ENCODE measurements at places on chromosomes 2 and 18.

- DNase-seq: no peak
Observed at GRCh38 chr18:57959278-57959677, 84.7 kb upstream of the NEDD4L start.

DNA sequence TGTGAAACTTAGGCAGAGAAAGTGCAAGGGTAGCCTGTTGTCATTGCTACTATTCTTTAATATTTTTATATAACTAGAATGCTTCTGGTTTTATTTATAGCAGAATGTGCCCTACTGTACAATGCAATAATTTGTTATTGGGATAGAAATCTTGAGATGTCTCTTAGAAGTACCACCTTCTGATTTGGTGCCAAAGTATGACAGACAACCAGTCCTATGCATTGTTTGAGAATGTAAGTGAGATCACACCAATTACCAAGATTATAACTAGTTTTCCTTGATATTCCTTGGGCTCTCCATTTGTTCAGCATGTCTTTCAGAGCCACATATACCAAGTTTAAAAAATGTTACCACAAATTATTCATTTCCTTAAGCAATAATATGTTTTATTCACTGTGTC lies 399.7 kb downstream of the CPS1 start:
- no peak for DNase-seq

GRCh38 chr2:29946505-29946904 lies 25.1 kb upstream of the ALK start:
- no peak for DNase-seq

DNA sequence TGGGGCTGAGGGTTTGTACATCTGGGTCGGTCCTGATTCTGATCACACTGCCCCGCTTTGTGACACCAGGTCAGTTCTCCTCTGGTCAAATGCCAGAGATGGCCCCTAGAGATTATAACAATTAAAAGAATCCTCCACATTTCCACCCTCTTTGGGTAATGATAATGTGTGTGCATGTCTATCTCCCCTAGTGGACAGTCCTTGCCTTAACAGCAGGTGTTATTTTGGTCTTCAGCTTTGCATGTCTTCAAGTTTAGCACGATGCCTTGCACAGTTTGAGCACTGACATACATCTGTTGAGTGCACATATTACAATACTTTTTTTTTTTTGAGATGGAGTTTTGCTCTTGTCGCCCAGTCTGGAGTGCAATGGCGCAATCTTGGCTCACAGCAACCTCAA lies 25.7 kb upstream of the COX7A2L start:
- no peak for DNase-seq

- DNase-seq: no peak
Observed at GRCh38 chr2:100592226-100592625, 29.4 kb downstream of the PDCL3 start.

GRCh38 chr2:47214990-47215389 lies 59.9 kb upstream of the STPG4 start:
- DNase-seq: no peak

GRCh38 chr2:180707884-180708205 lies 272.6 kb upstream of the UBE2E3 start:
- peak; percentile 60 for DNase-seq

- no peak for DNase-seq
Observed at GRCh38 chr2:23925702-23926289, 1.1 kb downstream of the ATAD2B start.

GRCh38 chr2:98240786-98241398 lies 105.4 kb upstream of the CNGA3 start:
- DNase-seq: no peak

DNA sequence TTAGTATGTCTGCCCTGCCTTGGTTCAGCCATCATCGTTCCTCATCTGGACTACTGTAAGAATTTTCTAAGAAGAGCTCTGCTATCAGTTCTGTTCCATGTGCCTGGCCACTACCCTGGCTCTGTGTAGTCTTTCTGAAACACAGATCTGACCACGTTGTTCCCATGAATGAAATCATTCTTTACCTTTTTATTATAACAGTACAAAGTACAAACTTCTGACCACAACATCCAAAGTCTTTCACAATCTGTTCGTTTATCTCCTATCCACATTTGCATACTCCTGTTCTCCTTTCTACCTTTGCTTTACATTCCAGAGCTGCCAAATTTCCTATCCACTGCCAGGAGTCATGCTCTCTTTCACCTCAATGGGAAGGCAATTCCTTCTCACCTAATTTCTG lies 284.6 kb upstream of the LRP1B start:
- no peak for DNase-seq

GRCh38 chr2:10417551-10418335 lies 30.4 kb downstream of the ODC1 start:
- DNase-seq: no peak

GRCh38 chr2:25453199-25453905 lies 111.6 kb upstream of the DNMT3A start:
- no peak for DNase-seq

- DNase-seq: no peak
Observed at GRCh38 chr18:45639408-45639807, 24.1 kb downstream of the SLC14A2 start.

GRCh38 chr2:51293566-51294200 lies 261.8 kb upstream of the NRXN1 start:
- no peak for DNase-seq

DNA sequence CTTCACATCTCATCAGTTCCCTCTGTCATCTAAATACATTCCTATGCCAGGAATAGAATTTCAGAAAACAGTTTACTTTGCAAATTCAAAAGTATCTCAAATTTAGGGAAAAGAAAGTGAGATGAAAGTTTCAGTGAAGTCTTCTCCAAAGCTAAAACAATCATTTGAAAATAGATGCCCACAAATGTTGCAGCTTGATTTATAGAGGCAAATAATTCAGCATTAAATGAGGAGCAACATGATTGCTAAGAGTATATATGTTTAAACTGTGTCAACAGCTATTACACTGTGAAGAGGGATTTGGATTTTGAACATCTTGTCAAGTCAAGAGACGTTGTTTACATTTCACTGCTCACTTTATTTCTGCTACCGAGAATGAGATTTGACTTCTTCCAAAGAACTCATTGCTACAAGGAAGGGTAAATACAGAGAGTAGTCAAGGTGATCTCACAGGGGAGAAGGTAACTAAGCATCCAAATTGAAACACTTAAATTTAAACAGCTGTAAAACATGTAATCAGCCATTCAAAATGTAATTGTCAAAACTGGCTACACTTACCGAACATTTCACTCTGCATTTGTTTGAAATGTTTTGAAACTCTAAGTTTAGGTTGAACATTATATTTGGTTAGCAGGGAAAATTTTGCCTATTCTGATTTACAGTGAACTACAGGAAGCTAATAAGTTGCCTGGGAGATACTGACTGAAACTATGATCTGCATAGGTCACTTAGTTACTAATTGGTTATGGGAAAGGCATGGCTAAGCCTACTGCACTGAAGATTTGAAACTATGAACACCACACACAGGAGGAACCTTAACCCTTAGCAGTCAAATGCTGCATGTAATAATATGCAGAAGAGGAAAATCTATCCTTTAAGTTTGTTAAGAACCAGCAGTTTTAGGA lies 33.2 kb upstream of the GALNT3 start:
- no peak for DNase-seq

DNA sequence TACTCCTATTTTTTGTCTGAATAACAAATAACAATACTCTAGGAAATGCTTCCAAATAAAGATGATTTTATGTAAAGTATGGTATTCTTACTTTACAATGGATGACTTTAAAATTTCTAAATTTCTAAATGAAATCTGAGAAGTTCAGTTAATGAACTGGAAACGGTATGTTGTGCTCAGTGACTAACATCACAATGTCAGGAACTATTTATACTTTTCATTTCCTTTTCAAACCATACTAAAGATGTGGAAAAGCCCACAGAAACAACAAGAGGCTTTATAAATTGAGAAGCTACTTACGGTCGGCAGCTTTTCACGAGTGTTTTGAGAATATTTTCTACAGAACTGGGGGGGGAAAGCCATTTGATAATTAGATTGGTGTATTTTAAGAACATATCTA lies 31.1 kb downstream of the PSME4 start:
- DNase-seq: no peak

DNA sequence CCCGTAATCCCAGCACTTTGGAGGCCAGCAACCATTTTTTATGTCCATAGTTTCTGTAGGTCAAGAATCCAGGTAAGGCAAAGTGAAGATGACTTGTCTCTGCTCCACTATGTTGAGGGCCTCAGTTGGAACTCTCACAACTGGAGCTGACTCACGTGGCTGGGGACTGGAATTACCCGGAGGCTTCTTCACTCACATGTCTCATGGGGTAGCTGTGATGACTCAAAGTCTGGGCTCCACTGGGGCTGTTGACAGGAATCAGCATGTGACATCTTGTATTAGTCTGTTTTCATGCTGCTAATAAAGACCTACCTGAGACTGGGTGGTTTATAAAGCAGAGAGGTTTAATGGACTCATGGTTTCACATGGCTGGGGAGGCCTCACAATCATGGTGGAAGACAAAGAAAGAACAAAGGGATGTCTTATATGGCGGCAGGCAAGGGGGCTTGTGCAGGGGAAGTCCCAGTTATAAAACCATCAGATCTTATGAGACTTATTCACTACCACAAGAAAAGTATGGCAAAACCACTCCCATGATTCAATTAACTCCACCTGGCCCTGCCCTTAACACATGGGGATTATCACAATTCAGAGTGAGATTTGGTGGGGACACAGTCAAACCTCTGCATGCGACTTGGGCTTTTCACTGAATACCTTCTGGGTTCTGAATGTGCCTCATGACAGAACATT lies 7.8 kb upstream of the PPP1R1C start:
- DNase-seq: peak; percentile 59

- no peak for DNase-seq
Observed at GRCh38 chr18:9096007-9096371, 6.5 kb upstream of the NDUFV2 start.

GRCh38 chr18:67451960-67452359 lies 64.6 kb downstream of the DSEL start:
- no peak for DNase-seq
